Activated naive CD4-positive, alpha-beta T cell (primary cell): ENCODE measurements at places on chromosomes 5 and 9.

DNA sequence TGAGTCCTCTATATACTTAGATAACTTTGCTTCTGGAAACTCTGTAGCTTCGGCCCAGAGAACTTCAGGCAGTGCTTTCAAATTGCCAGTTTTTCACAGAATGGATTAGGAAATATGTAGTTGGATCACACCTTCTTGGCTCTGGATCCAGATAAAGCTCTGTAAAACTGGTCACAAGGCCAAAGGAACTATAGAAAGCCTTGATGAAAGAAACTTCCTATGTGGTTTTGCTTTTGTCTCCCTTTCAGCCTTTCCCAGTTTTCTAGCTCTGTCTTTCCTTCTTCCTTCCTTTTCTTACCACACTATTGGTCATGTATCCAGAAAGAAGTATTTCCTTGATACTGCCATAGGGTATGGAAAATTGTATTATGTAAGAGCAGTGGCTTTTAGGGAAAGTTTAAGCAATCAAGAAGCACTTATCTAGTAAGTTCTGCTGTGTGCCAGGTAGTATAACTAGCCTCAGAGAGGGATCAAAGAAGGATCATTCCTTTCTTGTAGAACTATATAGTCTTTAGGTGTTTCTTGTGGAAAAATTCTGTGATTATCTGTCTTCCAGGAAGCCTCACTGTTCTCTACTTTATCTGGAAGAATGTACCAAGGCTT lies 6.3 kb downstream of the GPR21 start:
- DNase-seq = no peak

DNA sequence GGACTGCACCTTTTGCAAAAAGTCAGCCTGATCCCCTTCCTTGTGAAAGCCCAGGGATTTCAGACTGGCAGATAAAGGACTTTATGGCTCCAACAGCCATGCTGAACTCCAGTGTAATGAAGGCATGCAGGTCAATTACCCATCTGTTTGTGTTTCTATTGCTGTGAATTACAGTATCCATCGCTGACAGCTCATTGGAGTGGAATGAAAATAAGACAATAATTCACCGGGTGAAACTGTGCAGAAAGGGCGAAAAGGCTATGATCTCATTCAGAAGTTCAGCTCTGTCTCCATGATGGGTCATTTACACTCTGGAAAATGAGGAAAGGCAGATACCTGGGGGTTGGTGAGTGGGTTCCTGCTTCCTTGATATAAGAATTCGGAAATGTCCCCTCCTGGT lies 148.0 kb downstream of the BRINP1 start:
- no peak for DNase-seq

GRCh38 chr9:86287013-86287412 lies 4.7 kb upstream of the ISCA1 start:
- DNase-seq = no peak

GRCh38 chr9:38724754-38725153 lies 4.8 kb upstream of the FAM240B start:
- no peak for DNase-seq

DNA sequence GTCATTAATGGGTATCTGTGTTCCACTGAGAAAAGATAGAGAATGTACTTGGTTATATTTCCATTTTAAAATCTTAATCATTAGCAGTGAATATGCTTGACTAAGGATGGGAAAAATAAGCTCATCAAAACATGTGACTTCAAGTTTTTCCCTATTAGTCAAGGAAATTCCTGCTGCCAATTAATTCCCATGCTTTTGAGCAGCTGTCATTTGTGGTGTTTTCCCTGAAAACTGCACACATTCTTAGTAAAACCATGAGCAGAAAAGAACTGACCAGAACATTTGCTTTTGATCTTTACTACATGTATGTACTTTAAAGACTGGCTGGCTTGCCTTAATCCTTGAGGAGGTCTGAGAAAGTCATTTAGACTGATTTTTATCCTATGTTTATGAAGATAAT lies 75.2 kb downstream of the AOPEP start:
- no peak for DNase-seq

GRCh38 chr5:149745-150485 lies 41.4 kb upstream of the LRRC14B start:
- DNase-seq = no peak

- DNase-seq = no peak
These were observed 9.8 kb upstream of the SLC46A2 start for GRCh38 chr9:112900488-112900887.

- DNase-seq = no peak
These were observed 239.6 kb downstream of the FANCC start for GRCh38 chr9:95077766-95078370.

- no peak for DNase-seq
These were observed 30.2 kb downstream of the ITGA2 start for GRCh38 chr5:53019320-53019719.

- DNase-seq = no peak
These were observed 160.1 kb upstream of the DAP start for GRCh38 chr5:10921160-10921559.

- no peak for DNase-seq
These were observed 2.7 kb upstream of the EBF1 start for GRCh38 chr5:159102311-159102934.

DNA sequence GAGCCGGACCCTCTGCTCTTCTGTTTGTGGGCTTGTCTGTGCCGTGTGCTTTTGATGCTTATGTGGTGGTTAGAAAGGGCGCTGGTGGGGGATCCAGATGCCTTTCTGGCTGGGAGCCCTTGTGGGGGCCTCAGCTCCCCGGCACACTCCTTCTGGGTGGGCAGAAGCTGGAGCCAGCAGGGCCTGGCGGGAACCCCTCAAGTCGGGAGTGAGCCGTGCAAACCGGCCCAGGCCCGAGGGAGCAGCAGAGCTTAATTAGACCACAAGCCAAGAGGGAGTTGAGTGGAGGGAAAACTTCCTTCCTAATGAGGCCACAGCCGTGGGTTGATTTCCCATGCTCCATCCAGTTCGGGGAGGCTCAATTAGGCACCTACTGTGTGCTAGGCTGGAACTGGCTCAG lies 76.0 kb upstream of the RNU6ATAC start:
- DNase-seq = no peak

DNA sequence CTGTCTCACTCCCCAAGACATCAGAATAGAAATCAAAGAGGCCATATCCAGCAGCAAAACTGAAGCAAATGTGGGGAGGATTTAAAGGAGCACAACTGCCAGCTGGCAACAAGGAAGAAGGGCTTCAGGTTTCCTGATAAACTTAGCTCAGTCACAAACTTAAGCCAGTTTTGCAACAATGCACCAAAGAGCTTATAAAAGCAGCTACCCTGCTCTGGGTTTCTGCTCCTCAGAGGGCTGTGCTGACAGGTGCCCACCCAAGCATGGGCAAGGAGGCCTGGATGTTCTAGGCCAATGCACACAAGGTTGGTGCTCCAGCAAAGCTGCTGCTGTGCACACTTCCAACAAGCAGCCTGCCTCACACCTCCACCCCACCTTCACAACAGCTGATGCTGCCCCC lies 132.9 kb downstream of the SIL1 start:
- DNase-seq = no peak

DNA sequence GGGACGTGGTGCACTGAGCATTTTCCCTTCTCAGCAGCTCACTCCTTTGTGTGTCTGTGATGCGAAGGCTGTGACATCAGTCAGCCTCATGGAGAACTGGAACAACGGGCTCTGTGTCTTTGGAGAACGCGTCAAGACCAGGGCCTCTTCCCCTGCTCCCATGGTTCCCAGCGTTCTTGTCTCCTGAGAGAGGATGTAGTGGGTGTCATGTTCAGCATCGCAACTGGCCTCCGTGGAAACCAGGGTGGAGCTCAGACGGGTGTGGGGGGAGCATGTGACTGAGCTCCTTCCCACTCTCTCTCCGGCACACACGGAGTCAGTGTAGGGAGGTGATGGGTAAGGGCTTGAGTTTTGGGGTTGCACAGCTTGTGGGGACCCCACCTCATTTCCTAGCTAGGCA lies 59.7 kb downstream of the TENT4A start:
- DNase-seq = no peak
